ENCODE measurements at places on chromosomes 6 and 20. TPM values are rescaled to one million over a fixed set of nuclear protein-coding genes. Genes with fewer than 3 reads are reported as not detected.

Gene DAAM2
- polyA plus RNA-seq, result not detected

Gene FGD2
- not detected for polyA plus RNA-seq

Gene SYCP2
- 1.6 TPM for polyA plus RNA-seq

- no peaks in the 10 kb centered on the region for H3K27me3 ChIP-seq
- no peaks in the 10 kb centered on the region for H3K4me1 ChIP-seq
- DNase-seq, result no peak
- no peak overlapping the region for H3K4me3 ChIP-seq
- H3K27ac ChIP-seq, result no peak overlapping the region
These were observed 104.6 kb upstream of the TNFAIP3 start for GRCh38 chr6:137762168-137763090.

GRCh38 chr20:25303292-25304024 lies 55.6 kb downstream of the PYGB start:
- no peak overlapping the region for H3K27ac ChIP-seq
- no peak for DNase-seq

Measured in naive thymus-derived CD8-positive, alpha-beta T cell (primary cell).